Stimulated activated CD8-positive, alpha-beta memory T cell treated with anti-CD3 and anti-CD28 coated beads, Interleukin-12 subunit alpha, Interleukin-12 subunit beta, amount 100 ng/mL, for 1 hour (primary cell): ENCODE measurements at places on chromosomes 12 and 14.
A peak's percentile ranks its signal among the peaks of the same experiment; 100 is the strongest.

DNA sequence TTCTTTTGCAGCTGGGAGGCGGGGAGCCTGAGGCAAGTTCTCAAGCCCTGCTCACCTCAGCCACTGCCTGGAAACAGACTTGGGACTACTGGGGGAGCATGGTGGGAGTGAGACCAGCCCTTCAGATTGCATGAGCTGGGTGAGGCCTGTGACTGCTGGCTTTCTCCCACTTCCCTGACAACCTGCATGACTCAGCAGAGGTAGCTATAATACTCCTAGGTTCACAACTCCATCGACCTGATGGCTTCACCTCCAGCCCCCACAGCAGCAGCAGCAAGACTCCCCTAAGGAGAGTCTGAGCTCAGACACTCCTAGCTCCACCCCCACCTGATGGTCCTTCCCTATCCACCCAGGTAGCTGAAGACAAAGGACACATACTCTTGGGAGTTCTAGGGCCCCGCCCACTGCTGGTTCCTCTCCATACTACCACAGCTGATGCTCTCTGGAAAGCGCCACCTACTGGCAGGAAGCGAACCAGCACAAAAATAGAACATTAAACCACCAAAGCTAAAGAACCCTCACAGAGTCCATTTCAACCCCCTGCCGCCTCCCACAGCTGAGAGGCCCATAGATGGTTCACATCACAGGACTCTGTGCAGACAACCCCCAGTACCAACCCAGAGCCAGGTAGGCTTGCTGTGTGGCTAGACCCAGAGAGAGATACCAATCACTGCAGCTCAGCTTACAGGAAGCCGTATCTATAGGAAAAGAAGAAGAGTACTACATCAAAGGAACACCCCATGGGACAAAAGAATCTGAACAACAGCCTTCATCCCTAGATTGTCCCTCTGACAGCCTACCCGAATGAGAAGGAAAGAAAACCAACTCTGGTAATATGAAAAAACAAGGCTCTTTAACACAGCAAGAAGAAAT lies 68.7 kb downstream of the RPAP3 start:
- DNase-seq, result peak; percentile 17

DNA sequence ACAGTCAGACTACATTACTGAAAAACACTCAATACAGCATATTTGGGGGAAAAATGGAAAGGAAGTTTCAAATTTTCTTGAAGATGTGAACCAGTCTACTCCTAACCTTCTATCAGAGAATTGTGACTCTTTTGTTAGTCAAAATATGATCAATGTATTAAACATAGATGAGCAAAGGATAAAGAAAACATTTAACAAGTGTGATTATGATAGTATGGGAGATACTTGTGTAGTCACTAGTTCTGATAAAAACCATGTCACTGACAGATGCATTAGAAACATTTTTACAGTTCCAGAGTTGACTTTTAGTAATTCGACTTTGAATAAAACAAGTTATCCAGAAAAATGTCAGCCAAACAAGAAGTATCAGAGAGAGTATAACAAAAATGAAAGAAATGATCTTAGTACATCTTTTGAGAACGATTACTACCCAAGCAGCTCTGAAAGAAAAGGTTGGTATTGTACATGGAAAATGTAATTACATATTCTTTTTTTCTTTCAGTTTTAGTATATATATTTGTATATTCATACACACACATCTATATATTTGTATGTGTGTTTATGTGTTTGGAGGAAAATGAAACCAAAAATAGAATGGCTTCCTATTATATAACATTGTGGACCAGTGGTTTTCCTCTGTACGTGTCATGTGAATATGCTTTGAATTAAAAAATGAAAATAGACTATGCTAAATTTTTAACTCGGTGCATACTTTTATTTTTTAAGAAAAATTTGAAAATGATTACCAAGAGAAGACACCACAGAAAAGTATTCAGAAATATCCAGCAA lies 63.3 kb upstream of the ABCD2 start:
- no peak for DNase-seq

GRCh38 chr12:89693639-89694202 lies 14.9 kb downstream of the ATP2B1 start:
- no peak for DNase-seq

DNA sequence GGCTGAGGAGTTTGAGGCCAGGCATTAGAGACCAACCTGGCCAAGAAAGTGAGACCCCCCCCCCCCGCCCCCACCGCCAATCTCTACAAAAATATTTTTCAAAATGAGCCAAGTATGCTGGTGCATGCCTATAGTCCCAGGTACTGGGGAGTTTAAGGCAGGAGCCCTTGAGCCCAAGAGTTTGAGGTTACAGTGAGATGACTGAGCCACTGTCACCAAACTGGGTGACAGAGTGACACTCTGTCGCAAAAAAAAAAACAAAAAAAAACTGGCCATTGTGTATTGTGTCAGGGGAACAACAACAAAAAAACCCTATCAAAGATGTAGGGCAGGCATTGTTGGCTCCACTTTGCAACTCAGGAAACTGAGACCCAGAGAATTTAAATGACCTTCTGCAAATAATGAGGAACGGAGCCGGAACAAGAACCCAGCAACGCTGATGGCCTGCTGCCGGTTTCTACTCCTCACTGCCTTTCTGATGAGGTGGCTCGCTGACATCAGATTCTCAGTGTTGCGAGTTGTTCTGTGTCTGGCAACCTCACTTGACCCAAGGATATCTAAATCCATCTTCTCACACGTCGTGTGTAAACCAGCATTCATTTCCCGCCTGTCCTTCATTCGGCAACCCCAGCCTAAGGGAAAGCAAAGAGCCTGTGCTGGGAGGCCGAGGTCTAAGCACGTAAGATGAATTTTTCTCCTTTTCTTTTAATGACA lies 195.2 kb upstream of the CRY1 start:
- no peak for DNase-seq

DNA sequence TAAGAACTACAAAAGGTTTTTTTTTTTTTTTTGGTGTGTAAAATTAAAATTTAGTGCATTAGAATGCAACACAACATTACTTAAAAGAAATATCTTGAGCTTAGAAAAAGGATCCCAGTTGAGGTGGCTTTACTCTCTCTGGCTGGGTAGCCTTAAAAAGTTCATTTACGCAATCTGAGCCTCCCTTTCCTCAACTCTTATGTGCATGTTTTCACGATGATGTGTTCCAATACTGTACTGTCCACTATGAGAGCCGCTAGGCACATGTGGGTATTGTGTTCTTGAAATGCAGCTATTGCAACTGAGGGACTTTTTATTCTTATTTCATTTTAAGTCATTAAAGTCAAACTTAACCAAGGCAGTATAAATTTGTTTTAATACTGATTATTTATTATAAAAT lies 460.9 kb upstream of the SYT1 start:
- DNase-seq, result no peak

GRCh38 chr14:55103005-55103640 lies 25.9 kb upstream of the LGALS3 start:
- peak; percentile 37 for DNase-seq

GRCh38 chr12:64268409-64268808 lies 46.3 kb upstream of the KICS2 start:
- no peak for DNase-seq

GRCh38 chr12:47892819-47893218 lies 12.0 kb downstream of the VDR start:
- DNase-seq, result no peak

- no peak for DNase-seq
Observed at GRCh38 chr14:51504669-51505068, 147.0 kb upstream of the FRMD6 start.

DNA sequence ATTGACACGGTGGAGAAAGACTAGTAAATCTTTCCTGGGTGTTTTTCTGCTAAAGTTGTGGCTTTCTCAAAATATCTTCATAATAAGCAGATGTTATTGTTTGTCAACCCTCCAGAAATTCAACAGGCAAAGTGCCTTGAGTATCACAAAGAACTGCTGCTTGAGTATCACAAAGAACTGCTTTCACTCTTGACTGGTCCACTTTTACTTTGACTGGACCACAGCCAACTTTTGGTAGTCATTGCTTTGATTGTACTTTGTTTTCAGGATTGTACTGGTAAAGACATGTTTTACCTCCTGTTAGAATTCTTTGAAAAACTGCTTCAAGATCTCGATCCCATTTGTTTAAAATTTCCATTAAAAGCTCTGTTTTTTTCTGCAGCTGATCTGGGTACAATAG lies 62.6 kb downstream of the PDZRN4 start:
- no peak for DNase-seq

GRCh38 chr14:24312736-24313507 lies 1.6 kb downstream of the LTB4R start:
- DNase-seq, result no peak

- no peak for DNase-seq
Observed at GRCh38 chr14:51284241-51284640, 44.2 kb downstream of the TMX1 start.

DNA sequence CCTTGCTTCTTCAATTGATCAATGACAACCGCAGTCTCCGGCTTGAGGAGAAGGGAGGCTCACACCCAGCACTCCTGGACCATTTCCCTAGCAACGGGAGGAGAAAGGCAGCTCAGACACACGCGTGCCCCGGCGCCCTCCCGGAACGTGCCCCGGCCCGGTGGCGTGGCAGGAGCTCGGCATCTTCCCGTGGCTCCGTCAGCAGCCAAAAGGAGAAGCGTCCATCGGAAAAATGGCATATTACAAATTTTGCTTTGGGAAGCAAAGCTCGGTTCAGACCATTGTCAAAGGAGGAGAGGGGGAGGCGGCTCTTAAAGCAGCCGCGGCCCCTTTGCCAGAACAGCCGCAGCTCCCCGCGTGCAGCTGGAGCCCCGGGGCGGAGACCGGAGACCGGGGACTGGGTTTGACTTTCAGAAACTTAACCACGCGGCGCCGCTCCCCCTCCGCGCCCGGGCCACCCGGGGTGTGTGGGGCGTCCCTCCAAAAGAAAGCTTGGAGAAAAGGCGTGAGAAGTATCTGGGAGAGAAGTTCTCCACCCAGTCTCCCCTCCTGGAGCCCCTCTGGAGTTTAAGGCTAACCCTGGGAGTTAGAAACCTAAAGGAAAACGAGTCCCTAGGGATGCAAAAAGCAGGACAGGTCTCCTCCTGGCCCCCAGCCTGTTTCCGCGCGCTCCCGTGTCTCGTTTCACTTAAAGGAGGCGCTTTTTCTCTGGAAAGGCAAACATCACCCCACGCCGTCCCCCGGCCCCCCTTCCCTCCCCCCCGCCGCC lies 545 bp downstream of the PPFIA2 start:
- DNase-seq, result no peak

DNA sequence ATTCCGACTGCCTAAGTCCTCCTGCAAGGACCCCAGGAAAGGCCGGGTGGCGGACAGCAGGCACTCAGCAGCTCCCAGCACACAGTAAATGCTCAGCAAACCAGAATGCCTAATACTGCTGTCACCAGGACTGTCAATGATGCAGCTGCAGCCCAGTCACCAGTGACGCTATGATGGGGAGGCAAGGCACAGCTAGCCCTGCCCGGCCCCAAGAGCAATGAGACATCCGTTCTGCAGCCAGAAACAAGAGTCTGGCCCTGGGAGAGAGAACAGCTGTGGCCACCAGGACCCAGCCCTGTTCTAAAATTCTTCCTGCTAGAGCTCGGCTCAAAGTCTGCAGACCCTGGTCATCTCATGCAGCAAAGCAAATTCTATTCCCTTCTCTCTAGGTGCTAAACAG lies 69.8 kb downstream of the NCOR2 start:
- no peak for DNase-seq

GRCh38 chr14:63204407-63205043 lies at the start of gene RHOJ:
TSS of gene RHOJ (plus strand) at chr14:63204443. CDS start at chr14:63204870, 427 bp downstream.
- DNase-seq, result no peak

DNA sequence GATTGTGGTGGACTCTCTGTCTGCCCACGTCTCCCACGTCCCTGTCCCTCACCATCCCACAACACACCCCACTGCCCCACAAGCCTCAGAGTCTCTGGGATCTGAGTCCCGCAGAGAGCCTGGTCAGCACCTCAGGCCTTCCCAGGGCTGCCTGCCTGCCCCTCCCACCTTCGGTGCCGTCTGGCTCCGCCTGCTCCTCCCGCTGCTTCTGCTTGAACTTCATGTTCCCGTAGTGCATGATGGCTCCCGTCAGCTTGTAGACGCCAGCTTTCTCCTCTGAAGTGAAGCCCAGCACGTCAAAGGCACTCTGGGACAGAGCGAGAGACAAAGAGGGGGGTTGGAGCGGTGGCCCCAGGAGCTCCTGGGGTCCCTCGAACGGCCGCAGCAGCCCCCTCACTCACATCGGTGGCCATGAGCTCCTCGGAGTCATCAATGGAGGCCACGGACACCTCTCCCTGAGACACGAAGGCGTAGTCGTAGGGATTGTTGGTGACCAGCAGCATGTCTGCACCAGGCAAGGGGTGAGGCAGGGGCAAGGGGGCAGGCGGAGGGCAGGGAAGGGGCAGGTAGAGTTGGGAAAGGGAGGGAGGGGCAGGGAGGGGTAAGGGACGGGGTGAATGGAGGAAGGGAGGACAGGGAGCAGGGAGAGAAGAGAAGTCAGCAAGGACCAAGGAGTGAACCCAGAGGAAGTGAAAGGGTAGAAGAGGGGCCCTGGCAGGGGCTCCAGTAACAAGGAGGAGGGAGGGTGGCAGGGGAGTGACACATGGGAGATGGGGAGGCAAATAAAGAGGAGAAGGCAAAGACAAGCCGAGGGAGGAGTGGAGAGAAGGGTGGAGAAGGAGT lies 5.6 kb downstream of the MYH6 start:
- DNase-seq, result no peak

DNA sequence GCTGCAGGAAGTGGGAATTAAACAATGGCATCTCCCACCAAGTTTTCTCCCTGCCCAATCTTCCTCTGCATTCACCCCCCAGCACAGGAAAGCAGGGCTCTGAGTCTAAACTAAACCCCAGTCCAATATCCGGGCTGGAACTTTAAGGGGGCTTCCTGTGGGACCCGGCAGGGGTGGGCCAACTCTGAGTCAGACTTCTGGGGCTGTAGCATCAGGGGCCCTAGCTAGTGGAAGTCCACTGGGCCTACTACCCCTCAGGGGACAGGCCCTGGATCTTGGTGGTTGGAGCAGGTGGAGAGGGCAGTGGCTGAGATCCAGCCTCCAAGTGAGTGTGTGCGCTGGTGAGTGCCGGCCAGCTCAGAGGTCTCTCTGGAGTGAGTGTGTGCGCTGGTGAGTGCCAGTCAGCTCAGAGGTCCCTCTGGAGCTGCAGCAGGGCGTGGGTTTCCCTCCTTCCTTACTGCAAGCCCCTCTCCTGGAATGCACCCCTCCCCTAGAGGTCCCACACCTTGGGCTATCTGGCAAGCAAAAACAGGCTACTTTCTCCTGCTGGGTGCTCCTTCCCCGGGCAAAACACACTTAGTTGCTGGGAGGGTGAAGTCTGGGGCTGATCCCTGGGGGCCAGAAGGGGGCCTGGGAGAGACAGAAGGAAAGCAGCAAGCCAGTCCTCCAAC lies 5.6 kb upstream of the LHX5 start:
- DNase-seq, result no peak

- DNase-seq, result no peak
Observed at GRCh38 chr12:10276774-10277173, 30.9 kb upstream of the KLRD1 start.

DNA sequence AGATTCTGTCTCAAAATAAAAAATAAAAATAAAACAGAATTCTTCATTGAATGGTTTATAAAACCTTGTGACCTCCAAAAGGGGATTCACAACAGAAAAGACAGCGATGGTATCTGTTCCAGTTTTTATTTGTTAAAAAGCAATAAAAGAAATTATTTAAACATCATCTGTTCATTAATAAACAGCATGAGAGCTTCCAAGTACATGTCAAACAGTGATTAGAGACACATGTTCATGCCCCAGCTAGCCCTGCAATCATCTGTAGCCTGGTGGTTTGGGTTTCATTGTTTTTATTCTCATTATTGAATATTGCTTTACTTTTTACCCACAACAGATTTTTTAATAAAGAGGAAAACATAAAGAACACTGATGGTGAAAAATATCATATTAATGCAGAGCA lies 173.3 kb downstream of the ANO2 start:
- DNase-seq, result no peak

- DNase-seq, result no peak
Observed at GRCh38 chr12:40892528-40892927, 200.3 kb downstream of the CNTN1 start.
